ENCODE measurements at places on chromosomes 11 and 22.

DNA sequence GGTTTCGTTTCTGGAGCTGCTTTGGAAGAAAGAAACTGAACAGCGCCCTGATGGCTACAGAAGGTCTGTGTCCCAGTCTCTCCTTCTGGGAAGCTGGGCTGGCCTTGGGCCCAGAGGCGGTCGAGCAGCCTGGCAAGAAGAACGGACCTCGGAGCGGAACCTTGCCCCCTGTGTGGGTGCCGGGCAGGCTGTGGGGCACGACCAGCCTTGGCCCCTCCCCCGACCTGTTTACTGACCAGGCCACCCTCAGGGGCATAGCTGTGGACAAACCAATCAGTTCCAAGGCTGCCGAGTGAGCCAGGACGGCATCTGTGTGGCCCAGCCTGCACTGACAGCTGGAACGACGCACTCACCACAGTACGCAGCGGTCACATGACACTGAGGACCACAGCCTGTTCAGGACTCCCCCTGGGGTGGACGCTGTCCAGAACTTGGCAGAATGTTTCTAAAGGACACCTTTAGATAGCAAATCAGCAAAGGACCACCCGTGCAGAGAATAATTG is 7.2 kb downstream of the PIM3 start:
- no peak for DNase-seq

DNA sequence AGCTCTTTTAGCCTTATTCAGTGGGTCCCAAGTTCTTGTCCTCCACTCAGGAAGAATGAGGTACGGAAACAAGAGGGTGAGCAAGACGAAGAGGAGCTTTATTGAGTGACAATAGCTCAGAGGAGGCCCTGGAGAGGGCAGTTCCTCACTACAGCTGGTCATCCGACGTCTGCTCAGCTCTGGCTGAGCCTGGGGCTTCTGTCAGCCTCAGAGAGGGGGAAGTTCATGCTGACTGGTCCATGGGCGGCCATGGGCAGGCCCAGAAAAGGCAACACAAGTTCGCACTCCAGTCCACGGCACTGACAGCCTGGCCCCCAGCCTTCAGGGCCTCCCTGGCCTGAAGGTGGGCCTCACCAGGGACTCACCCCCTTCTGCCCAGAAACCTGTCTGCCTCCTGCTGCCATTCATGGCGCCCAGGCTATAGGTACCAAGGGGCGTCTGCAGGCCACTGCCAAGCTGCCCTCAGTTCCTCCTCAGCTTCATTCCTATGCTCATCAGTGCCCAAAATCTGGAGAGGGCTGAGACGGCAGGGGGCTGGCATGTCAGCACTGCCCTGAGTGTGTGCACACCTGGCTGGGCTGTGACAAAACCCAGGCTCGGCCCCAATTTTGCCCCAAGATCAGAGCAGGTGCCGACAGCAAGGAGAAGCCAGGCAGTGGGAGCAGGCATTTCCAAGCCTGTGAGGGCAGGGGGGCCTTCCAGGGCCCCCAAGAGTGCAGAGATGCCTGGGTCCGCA is 21.7 kb upstream of the KIAA0930 start:
- DNase-seq = no peak

DNA sequence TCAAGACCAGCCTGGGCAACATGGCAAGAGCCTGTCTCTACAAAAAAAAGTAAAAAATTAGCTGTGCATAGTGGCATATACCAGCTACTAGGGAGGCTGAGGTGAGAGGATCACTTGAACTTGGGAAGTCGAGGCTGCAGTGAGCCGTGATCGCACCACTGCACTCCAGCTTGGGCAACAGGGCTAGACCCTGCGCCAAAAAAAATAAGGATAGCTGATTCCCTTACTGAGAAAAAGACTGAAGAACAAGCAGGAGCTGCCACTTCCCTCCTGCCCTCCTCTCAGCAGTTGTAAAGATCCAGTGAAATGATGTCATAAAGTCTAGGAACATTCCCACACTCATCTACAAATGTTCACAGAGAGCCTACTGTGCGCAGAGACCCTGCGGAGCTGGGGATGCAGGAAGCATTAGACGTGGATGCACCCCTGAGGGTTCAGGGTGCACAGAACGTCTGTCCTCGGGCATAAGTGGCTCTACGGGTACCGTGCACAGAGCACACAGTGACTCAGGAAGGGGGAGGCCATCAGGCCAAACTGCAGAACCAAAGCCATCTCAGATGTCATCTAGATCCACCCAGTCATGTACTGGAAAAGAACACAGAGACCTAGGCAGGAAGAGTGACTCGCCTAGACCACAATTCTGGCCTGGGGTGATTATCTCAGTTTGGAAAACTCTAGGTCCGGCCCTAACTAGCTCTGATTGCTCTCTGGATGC is 11.7 kb downstream of the SEC14L2 start:
- DNase-seq = no peak

GRCh38 chr22:30332994-30333706 is 6.4 kb upstream of the TBC1D10A start:
- DNase-seq = no peak

DNA sequence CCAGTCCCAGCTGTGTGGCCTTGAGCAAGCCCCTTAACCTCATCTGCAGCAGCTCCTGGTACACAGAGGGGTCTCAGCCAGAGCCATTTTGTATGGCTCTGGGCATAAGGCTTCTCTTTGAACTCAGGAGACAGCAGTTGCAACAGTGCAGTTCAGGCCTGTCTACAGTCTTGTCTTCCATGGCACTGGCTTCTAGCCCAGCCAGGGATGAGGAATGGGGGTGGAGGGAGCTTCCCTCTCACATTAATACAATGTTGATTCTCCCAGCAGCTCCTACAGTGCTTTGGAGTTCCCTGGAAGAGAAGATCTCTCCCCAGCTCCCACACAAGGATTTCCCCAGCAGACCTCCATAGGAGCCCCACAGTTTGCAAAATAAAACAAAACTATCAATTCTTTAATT is 350.2 kb downstream of the BUD13 start:
- DNase-seq = no peak

DNA sequence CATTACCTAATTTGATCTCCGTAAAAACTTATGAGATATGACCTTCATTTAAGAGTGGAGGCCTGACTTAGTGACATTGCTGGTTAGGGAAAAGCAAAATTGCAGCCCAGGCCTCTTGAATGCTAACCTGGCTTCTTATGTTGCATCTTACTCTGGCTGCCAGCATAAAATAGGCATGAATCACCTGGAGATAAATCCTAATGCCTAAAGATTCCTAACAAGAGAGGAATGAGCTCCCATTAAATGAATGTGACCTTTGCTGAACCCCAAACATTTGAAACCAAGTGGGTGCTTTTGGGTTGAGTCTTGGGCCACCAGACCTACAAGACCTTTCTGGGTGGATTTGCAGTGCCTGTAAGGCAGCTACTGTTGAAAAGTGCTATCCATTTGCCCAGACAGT is 1145.6 kb upstream of the TENM4 start:
- no peak for DNase-seq

- DNase-seq = no peak
These were observed 67.4 kb downstream of the ENDOD1 start for GRCh38 chr11:95156916-95157541.

DNA sequence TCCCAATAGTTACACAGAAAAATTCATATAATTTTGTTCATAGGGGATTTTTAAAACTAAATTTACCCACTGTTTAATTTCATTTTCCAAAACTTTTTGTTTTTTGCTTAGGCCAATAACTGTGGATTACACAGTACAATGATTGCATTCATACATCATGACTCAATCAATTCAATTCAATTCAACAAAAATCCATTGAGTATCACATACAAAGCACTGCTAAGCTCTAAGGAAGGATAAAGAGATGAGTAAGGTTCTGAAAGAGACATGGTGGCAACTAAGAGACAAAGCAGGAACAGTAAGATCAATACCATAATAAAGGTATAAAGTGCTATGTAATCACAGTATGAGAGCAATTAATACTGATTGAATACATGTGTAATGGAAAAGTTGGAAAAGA is 9.4 kb upstream of the LAYN start:
- no peak for DNase-seq

GRCh38 chr11:109862835-109863234 is 230.4 kb upstream of the ZC3H12C start:
- DNase-seq = no peak

DNA sequence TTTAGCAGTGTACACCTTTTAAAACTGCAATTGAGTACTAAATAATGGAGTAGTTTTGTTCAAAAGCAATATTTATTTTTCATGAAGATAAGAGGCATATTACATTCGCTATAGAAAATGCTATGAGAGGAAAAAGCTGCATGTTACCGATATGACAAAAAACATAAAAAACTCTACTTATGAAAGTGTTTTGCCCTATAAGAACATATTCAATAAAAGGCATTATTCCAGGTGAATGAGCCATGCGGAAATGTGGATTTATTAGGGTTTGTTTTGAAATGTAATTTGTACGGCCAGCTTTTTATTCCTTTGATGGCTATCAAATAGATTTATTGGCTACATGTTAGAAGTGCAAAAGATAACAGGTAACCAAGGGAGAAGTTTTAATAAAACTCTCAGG is 129.3 kb upstream of the DDI1 start:
- no peak for DNase-seq

DNA sequence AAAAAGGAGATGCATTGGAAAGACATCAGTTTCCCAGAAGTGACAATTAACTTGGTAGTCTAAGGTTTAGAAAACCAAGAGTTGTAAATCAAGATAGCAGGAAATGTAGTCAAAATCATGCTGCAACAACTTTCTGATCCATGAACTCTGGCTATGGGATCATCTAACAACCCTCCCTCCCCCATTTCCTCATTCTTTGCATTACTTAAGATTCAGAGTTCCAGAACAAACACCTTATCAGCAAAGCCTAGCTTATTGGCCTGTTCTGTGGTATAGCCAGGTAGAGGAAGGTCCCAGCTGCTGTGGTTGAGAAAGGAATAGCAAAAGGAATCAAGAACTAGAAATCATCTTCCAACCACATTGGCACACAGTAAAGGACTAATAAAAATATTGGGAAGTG is 651.1 kb downstream of the METTL15 start:
- no peak for DNase-seq

GRCh38 chr22:17773606-17774205 is 563 bp downstream of the BID start:
- DNase-seq = peak; percentile 43

DNA sequence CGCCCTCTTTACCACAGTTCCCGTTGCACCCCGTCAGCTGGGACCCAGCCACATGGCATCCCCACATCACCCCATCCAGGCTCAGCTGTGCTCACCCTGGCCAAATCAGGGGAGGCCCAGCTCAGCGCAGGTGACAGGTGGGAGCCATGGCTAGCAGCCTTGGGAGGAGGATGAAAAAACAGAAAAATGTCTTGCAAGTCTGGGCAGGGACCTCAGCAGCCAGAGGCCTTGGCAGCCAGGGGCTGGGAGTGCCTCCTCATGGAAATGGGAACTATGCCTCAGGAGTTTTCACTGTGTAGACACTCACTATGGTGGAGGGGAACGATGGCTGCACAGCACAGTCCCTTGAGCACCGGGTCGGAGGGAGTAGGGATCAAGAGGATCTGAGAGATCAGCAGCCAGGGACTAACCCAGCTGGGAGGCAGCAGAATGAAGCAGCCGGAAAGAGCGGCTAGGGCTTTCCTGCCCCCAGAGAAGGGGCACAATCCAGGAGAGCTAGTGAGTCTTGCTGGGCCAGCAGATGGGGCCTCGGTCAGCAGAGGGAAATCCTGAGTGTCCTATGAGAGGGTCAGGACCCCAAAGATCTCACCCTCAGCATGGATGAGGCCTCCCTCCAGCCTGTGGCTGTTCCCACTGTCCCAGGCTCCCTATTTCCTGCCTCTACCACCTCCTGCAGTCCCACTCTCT is 6.2 kb upstream of the FTH1 start:
- no peak for DNase-seq

- DNase-seq = no peak
These were observed 2.6 kb downstream of the KCNQ1 start for GRCh38 chr11:2447253-2447950.

DNA sequence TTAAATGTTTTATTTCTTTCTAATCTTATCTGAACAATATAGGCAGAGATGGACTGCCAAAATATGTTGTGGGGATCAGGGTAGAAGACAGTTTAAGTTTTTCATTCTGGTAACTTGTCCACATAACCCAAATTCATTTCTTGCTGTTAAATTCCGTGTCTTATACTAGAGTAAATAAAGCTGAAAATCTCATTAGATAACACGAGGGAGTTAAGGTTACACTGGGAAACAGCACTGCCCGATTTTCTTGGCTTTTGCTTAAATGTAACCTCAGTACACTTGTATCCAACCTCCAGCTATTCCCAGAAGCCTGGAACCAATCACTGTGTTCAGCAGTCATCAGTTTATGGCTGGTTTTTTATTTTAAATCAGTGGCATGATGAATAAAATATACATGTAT is 48.2 kb downstream of the MICAL3 start:
- no peak for DNase-seq

GRCh38 chr11:93253111-93253510 is 55.3 kb upstream of the SLC36A4 start:
- DNase-seq = no peak

GRCh38 chr22:35685731-35686130 is 31.9 kb upstream of the APOL5 start:
- DNase-seq = no peak

- no peak for DNase-seq
These were observed 144.1 kb downstream of the BBOX1 start for GRCh38 chr11:27184458-27185312.

GRCh38 chr11:64146036-64146955 is 19.6 kb downstream of the MACROD1 start:
- peak; percentile 41 for DNase-seq

DNA sequence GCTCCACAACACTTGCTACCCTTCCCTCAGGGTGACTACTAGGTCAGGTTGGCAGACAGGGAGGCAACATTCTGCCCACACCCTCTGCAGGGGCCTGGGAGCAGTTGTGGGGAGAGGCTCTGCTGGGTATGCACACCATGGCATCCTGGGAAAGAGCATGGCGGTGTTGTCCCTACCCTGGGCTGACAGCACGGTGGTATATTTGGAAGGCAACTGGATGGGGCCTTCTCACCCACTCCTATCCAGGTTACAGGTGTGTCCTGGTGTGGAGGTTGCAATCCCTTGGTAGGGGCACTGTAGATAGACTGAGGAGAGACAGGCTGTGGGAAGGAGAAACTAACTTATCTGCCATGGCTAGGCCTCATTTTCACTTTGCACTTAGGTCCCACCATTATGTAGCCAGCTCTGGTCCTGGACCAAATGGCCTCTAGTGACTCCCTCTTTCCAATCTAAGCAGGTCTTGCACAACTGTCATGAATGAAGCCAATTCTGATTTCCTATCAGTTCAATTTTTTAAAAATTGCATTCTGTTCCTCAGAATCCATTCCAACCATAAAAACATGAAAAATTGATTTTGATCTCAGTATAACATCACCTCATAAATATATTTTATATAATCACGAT is 54.0 kb upstream of the CD44 start:
- no peak for DNase-seq

Measured in activated T-cell treated with anti-CD3 and anti-CD28 coated beads for 24 hours (primary cell).